ENCODE measurements at places on chromosomes 2 and 18.
A peak's percentile ranks its signal among the peaks of the same experiment; 100 is the strongest.

DNA sequence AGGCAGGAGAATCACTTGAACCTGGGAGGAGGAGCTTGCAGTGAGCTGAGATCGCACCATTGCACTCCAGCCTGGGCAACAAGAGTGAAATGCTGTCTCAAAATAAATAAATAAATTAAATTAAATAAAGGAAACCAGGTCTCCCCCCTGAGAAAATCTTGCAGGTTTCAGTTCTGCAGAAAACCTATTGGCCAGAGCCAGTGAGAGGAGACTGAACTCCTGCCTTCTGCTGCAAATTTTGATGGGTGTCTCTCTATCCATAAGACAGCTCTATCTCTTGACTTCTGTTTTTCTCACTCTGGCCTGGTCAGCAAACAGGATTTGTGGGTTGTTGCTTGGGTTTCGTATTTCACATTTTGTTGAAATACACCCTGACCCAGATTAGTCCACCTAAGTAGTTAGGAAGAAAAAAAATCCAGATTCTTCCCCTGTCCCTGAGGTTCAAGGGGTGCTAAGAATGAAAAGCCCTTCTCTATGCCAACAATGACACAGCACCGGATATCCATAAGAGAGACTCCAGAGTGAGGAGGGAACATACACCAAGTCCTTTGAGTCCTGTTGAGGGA, 86.7 kb upstream of the MAP4K4 start:
- DNase-seq = no peak

GRCh38 chr2:15826273-15826717, 114.1 kb upstream of the MYCN start:
- DNase-seq = no peak

DNA sequence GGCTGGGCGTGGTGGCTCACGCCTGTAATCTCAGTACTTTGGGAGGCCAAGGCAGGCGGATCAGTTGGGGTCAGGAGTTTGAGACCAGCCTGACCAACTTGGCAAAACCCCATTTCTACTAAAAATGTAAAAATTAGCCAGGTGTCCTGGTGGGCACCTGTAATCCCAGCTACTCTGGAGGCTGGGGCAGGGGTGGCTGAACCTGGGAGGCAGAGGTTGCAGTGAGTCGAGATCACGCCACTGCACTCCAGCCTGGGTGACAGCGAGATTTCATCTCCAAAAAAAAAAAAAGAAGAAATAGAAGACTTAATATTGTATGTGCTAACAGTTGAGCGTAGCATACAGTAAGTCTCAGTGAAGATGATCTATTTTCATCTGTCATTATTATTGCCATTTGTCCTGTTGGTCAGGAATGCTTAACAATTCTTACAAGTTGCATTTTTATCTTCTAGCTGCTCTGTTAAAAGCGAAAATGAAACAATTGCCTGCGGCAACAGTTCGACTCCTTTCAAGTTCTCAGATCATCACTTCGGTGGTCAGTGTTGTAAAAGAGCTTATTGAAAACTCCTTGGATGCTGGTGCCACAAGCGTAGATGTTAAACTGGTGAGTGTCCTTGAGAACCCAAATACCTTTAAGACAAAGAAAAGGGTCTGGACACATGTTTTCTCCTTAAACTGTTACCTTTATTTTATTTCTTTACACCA, 7.2 kb downstream of the PMS1 start:
- DNase-seq = no peak

DNA sequence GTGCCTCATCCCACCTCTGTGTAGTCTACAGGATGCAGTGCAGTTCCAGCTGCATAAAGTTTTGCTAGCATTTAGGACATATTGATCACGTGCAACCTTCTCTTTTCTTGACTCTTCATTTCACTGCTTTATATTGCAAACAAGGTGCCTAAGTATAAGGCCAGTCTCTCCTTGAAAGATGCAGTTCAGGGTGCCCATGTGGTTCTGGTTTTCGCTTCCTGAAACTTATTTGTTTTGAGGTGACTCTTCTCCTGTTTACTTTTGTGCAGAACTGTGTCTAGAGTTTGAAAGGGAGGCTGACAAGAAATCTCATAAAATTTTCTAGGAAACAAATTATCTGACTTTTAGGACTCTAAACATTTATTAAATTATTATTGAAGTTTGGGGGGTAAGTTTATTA, 189.9 kb downstream of the UBE2E3 start:
- DNase-seq = no peak

DNA sequence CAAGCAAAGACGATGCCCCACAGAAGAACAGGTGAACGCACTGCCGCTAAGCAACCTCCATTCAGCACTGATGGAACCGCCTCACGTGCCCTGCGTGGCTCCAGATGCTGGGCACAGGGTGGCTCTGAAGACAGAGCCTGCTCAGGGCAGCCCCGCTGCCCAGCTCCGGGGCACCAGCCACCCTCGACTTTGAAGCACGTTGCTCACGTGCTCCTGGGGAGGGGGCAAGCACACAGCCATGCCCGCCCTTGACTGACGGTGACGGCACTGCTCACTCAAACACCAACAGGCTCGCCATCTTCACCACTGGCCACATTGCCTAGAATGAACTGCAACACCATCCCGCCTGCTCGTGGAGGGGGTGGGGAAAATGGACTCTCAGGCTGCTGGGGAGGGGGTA, 251.3 kb downstream of the HDAC4 start:
- peak; percentile 14 for DNase-seq

GRCh38 chr2:103738606-103739005, 976.8 kb downstream of the TMEM182 start:
- DNase-seq = no peak

DNA sequence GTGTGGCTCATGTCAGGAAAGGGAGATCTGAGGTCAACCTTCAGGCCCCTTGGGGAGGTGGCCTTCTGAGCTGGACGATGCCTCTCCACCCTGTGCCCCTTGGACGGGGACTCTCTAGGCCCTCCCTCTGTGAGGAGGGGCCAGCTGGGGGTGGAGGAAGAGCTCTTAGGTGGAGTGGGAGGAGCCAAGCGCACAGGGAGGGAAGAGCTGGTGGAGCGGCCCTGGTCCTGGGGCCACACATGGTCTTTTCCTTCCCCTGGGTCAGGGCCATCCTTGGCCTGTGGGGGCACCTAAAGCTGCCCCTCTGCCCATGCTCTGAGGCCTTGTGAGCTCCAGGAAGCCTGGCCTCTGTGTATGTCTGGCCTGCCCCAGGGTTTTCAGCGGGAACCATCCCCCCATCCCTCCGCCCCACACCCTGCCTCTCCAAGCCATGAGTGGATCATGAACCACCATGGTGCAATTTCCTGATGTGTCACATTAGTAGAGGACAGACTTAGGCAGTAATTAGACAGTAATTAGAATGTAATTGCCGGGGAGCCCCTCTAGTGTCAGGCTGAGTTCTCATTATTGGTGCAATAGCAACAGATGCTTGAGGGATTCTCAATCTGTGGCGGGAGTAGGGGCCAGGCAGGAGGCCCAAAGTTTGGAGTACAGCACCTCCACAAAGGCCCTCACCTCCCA, 63.0 kb downstream of the GLI2 start:
- DNase-seq = no peak

DNA sequence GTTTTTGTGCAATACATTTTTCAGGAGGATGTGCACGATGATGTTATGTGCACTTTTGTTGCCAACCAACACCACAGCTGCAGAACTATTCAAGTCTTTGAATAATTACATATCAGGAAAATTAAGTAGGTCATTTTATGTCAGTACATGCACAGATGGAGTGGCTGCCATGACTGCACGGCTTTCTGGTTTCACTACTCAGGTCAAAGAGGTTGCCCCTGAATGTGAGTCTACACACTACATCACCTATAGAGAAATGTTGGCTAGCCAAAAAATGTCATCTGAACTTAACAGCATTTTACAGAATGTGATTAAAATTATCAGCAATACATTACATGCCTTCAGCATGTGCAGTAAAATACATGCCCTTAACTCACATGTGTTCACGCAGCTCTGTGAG, 1637.3 kb upstream of the NXPH2 start:
- no peak for DNase-seq

DNA sequence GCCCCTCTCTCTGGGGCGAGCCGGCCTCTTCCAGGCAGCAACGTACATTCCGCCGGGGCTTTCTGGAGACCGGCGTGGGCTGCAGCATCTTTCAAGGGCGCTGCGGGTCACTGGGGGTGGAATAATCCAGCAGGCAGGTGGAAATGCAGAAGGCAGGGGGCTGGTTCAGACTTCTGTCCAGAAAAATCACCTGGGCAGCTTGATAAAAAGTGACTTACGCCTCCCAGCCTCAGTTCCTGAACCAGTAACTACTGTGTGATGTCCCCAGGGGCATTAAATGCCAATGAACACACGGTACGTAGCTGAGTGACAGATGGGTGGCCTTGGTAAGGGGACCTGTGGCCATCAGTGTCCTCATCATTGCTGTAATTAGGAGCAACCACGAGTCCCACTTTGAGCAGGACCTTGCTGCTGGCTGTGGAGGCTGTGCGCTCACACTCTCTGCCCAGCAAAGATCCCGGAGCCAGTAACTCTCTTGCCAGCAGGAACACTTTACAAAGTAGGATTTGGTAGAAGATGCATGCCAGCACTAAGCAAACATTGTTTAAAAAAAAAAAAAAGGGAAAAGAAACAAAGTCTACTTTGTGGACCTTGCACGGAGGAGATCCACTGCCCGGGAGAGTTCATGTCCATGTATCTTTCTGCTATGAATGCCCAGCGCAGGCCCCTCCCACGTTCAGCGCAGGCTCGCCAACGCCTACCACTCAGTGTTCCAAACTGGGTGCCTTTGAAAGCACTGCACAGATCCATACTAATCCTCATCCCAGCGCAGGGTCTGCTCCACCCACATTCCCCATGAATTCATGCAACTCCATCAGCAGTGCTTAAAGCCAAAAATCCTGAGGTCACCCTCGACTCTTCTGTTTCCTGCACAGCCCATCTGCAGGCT, 177.3 kb downstream of the HDAC4 start:
- DNase-seq = no peak

- DNase-seq = no peak
These were observed 1604.4 kb upstream of the ACVR2A start for GRCh38 chr2:146240391-146240790.

GRCh38 chr18:23752363-23752762, 63.1 kb downstream of the LAMA3 start:
- DNase-seq = no peak

GRCh38 chr18:5052491-5052890, 144.6 kb downstream of the AKAIN1 start:
- DNase-seq = no peak

GRCh38 chr18:47949202-47949601, 18.7 kb upstream of the SMAD2 start:
- no peak for DNase-seq

GRCh38 chr2:134675314-134675713, 43.5 kb downstream of the TMEM163 start:
- DNase-seq = no peak

GRCh38 chr2:102137138-102137537, 5.4 kb upstream of the IL1R1 start:
- no peak for DNase-seq

- DNase-seq = peak; percentile 42
These were observed 722 bp downstream of the BAZ2B start for GRCh38 chr2:159615367-159616285.

DNA sequence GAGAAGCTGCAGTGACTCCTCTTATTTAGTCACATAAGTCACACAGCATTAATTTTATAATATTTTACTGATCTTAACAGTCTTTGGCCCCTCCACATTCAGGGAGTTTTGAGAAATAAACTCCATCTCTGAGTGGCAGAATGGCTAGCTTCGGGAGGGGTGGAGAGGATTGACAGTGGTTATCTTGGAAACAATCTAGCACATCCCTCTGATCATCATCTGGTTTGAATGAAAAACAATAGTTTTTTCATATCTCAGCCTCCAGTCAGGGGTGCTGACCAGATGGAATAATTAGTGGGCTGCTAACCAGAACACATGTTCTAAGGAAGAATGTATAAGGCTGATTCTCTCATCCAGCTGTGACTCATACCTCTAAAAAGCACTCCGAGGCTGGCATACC, 477.5 kb downstream of the DPP10 start:
- no peak for DNase-seq
